Lower leg skin (tissue), 4 donors: ENCODE measurements at places on chromosomes 16 and 17.

DNA sequence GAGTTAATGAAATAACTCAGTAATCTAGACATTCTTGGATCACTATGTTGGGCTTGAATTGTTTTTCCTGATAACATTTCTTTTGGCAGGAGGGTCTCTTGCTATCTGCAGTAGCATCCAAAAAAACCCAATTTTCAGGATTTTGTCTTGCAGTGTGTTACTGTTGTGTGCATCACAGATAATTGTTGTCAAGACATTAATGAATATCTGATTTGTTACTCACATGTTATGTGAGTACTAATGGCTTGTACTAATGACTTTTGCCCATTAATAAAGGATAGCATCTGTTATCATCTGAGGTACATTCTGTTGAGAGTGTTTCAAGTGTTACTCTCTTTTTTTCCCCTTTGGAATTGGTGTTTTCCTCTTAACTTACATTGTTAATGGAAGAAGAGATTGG, 10.0 kb downstream of the PRKAR1A start:
- no peak for DNase-seq

- no peak for DNase-seq
These were observed 111.7 kb downstream of the TANGO6 start for GRCh38 chr16:68954911-68955635.

GRCh38 chr16:63684149-63685101, 1437.4 kb downstream of the CDH11 start:
- DNase-seq, result no peak

- no peak for DNase-seq
These were observed 18.3 kb upstream of the ATP2C2 start for GRCh38 chr16:84349862-84350684.

DNA sequence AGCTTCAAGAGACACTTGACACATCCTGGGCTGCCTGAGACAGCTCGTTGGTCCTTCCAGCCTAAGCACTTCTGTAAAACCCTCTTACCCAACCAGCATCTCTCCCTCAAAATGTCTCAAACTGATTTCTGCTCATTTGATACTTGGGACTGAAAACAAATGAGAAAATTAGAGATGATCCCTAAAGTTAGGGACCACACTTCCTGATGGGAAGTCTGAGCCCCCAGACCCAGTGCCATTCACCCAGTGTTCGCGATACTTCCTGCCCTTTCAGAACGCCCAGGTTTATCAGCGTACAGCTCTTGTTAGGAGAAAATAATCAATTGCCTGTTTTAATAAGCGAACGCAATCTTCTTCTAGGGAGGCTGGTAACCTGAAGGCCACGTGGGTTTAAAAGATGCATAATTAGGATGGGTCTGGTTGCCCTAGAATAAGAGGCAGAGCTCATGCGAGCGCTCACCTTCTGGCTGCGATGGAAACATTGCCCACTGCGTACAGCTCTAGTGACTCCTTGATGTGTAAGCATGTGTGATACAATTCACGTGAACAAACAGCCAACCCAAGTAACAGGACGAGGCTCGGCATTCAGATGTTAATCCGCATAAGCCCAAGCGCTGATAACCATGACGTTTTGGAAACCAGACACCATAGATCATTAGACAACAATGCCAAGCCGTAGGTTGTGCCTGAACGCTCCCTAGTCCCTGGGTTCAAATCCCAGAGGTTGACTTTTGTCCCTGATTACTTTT, 213.1 kb downstream of the FOXL1 start:
- DNase-seq, result no peak

DNA sequence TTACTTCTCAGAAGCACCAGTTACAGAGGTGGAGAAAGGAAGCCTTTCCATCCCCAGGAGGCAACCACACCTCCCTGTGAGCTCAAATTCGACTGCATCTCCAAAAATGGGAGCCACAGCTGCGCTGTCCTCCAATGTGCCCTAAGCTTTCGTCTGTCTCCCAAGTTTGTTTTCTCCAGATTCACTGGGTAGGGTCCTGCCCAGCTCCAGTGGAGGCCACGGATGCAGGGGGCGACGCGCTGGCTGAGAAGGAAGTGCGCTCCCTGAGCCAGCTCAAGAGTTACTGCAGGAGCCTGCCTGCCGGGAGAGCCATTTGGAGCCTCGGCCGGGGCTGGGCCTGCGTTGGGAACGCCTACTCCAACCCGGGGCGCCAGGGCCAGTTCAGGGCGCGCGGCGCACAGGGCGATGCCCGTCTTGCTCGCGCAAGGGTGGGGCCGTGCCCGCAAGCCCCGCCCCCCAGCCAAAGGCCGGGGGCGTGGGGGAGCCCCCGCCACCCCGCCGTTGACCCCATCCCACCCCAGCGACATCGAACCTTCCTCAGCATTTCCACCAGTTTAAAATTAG, 19.5 kb downstream of the SIAH1 start:
- peak; percentile 89 for DNase-seq

- DNase-seq, result no peak
These were observed 22.0 kb upstream of the PHLPP2 start for GRCh38 chr16:71746442-71747046.

DNA sequence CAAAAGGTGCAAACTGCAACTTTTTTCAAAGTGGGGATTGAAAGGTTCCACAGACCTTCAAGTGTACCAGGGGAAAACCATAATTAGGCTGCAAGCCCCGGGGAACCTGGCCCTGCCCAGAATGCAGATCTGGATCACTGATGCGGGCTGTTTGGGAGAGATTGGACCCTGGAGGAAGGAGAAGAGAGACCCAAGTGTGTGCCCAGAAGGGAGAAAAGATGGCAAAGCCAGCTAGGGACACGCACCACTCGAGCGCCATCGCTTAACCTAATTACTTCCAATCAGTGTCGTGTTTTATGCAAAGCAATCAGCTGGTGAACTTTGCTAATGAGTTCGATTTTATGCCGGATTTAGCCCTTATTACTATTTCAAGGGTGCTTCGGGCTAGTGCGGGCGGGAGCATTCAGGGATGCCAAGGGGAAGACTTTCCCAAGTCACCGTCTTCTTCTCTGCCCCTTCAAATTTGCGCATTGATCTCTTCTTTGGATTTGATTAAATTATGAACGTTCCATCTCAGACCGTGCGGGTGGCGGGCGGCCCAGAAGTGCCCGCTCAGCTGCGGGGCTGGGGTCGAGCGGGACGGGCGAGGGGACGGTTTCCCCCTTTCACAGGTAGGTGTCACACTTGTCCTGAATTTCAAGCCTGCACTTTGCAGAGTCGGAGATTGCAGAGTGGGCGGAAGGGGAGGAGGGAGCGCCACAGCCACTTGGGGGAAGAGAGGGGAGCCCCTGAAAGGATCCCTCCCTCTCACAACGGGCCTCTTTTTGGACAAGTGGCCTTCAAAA, 4.0 kb downstream of the IRX5 start:
- peak; percentile 90 for DNase-seq

GRCh38 chr16:29831490-29831889, 11.2 kb downstream of the MVP start:
- DNase-seq, result no peak

- no peak for DNase-seq
These were observed 75.1 kb upstream of the GOT2 start for GRCh38 chr16:58809213-58809612.

GRCh38 chr17:78185981-78186691, 716 bp downstream of the TK1 start:
- DNase-seq, result no peak

DNA sequence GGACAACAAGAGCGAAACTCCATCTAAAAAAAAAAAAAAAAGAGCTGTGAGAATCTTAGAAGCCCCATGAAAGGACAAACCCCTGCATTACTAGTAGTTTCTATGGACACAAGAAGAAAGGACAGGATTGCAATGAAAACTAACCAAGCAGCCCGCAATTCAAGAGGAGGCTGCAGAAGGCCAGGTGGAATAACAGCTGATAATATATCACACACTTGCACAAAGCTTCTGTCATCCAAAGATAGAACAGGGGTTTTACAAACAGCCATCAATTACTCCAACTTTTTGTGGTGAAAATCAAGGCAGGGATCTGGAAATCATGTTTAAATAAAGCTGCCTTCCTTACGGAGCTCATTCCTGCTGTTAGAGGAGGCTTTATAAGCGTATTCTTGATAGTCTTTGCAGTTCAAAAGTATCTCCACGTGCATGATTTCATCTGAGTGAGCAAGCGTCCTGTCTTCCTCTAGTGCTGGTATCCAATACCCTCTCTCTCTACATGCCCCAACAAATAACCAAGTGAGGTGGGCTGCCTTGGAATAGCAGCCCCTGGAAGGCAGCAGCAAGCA, 23.1 kb upstream of the TMEM94 start:
- DNase-seq, result no peak

- no peak for DNase-seq
These were observed 6.1 kb downstream of the DHODH start for GRCh38 chr16:72014675-72015074.

DNA sequence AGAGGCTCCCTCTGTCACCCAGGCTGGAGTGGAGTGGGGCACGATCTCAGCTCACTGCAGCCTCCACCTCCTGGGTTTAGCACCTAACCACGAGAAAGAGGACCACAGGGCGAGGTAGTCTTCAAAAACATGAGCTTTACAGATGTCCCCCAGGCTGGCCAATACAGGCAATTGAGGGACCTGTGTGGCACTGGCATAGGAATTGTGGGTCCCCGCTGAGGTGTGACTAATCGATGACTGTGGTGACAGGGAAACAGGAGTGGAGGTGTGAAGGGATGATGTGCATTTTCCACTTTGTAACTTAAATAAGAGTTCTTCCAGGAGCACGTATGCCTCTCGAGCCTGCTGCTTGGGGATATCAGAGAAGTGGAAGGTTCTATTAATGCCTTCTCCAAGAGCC, 12.6 kb upstream of the ARHGAP17 start:
- DNase-seq, result no peak

- no peak for DNase-seq
These were observed 55.4 kb downstream of the ABAT start for GRCh38 chr16:8729779-8730334.
